NCI-H526 (cell line): ENCODE measurements at places on chromosomes 6 and 20.

- DNase-seq = no peak
Measured at GRCh38 chr20:9597547-9597946, 83.2 kb downstream of the LAMP5 start.

- no peak for DNase-seq
Measured at GRCh38 chr6:131400054-131400778, 172.8 kb upstream of the ARG1 start.

- no peak for DNase-seq
Measured at GRCh38 chr6:138682704-138683527, 90.7 kb upstream of the CCDC28A start.

GRCh38 chr6:168537540-168537884, 96.5 kb downstream of the SMOC2 start:
- DNase-seq = no peak

DNA sequence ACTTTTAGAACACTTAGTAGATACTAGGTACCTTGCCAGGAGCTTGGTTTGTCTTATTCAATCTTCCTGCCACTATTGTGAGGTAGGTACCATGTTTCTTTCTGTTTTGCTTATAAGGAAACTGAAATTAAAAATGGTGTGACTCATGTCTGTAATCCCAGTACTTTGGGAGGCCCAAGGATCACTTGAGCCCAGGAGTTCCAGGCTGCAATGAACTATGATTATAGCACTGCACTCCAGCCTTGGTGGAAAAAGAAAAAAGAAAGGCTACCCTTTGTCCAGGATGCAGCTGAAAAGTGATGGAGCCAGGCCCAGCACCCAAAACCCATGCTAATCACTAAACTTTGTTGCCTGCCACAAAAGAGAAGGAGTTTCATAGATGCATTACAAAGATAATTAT, 34.1 kb upstream of the LAMA4 start:
- no peak for DNase-seq

GRCh38 chr6:133761706-133762105, 127.2 kb upstream of the TCF21 start:
- no peak for DNase-seq

- DNase-seq = no peak
Measured at GRCh38 chr20:16240355-16240754, 332.9 kb downstream of the KIF16B start.

DNA sequence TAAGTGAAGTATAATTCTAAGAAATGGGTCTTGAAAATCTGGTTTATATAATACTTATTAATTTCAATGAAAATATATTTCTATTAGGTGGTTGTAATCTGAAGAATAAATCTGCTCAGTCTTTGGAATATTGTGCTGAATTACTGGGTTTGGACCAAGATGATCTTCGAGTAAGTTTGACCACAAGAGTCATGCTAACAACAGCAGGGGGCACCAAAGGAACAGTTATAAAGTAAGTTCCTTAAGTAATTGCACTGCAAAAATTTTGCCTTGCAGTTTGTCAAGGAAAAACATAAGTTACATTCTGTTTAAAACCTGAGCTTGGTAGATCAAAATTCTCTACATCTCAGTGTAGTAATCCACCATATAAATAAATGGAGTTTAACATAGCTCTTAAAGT, 106.0 kb downstream of the MYO6 start:
- peak; percentile 64 for DNase-seq

DNA sequence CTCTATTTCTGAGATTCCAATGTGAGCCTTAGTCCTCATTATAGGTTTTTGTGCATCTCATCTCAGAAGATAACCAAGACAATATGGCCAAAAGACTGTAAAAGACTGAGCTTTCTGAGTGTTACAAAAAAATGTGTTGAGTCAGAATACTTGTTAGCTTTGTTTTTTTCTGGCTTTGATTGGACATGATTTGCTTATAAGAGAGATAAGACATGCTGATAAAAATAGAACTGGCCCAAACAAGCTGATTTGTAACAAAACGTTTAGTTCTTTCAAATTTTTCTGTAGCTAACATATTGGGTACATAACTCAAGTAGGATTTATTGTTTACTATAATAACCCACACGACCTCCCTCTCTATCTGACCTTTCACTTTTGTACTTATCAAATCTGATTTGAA, 32.9 kb downstream of the FILIP1 start:
- DNase-seq = no peak

DNA sequence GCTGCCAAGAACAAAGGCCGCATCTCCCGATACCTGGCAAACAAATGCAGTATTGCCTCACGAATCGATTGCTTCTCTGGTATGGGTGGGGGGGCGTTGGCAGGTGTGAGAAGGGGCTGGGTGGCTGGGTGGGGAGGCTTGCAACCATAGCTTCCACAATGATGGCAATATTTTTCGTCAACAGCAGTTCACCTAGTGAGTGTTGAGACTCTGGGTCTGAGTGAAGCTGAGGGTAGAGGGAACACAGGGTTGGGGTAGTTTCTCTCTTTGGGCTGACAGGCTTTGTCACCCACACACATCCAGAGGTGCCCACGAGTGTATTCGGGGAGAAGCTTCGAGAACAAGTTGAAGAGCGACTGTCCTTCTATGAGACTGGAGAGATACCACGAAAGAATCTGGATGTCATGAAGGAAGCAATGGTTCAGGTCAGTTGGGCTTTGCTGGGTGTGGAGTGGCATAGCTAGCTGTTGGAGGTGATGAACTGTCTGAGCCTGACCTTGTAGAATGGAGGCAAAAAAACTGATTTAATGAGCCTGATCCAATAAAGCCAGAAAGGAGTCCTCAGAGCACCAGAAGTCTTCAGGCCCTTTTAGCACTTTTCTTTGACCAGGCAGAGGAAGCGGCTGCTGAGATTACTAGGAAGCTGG, 4.2 kb downstream of the NOP56 start:
- no peak for DNase-seq

DNA sequence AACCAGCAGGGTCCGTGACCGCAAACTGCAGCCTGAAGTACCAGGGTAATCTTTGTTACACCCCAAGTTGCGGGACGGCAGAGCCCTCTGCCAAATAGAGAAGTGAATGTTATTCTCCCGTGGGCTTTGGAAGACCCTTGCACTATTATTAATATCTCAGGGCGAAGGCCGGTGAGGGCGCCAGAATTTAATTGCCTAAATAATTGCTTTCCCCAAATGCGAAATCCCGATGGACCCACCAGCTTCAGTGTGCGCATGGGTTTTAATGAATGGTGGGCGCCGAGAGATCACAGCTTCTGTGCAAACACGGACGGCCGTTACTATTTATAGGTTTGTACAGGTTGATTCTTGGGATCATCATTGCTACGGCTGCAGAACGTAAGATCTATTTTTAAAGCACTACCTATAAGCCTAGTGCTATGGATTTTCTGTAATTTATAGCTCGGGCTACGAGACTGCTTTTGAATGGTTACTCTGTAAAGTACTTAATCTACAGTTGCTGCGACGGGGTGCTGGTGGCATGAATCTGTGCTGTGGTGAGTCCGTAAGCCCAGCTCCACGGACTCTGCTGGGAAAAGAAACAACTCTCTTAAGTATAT, 15.2 kb upstream of the PHACTR3 start:
- no peak for DNase-seq

- no peak for DNase-seq
Measured at GRCh38 chr6:121868206-121868605, 432.8 kb downstream of the GJA1 start.

- no peak for DNase-seq
Measured at GRCh38 chr6:14053811-14054210, 63.8 kb upstream of the CD83 start.

DNA sequence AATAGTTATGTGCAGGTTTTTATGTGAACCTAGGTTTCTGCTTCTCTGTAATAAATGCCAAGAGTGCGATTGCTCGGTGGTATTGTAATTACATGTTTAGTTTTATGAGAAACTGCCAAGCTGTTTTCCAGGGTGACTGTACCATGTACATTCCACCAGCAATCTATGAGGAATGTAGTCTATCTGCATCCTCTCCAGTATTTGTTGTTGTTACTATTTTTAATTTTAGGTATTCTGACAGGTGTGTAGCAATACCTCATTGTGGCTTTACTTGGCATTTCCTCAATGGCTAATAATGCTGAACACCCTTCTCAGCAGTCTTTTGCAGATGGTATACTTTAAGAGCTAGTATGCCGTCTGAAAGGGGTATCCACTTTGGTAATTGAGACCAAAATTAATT, 142.1 kb downstream of the BMP2 start:
- no peak for DNase-seq
